ENCODE measurements at places on chromosomes 3 and 15.

- no peak for DNase-seq
These were observed 339.6 kb upstream of the TBL1XR1 start for GRCh38 chr3:177536873-177537272.

DNA sequence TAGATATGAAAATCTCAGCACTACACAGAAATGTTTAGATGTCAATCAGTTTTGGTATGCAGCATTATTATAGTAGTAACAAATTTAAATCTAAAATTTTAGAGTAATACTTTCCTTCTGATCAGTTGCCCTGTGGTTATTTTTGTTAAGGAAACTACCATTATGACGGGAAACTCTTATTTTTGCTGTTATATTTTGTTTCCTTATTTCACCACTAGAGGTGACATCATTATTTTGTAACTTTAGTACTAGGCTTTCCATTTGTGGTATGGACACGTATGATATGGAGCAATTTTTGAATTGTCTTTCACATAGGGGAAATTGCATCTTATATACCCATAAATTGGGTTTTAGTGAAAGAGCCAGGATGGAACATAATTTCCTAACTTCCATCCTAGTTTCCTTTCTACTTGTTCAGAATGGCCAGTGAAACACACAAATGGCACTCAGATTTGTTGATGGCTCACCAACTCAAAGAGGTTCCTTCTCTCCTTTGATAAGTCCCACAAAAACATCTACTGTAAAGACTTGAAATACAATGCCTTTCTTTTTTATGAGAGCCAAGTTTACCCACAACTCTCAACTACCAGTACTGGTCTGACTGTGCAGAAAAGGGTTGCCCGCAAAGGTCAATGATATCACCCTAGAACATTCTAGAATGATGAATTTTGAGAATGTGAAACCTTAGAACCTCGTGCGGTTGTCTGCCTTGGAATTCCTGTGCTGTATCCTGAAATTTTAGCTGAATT lies 19.4 kb upstream of the PPP4R2 start:
- DNase-seq: no peak

DNA sequence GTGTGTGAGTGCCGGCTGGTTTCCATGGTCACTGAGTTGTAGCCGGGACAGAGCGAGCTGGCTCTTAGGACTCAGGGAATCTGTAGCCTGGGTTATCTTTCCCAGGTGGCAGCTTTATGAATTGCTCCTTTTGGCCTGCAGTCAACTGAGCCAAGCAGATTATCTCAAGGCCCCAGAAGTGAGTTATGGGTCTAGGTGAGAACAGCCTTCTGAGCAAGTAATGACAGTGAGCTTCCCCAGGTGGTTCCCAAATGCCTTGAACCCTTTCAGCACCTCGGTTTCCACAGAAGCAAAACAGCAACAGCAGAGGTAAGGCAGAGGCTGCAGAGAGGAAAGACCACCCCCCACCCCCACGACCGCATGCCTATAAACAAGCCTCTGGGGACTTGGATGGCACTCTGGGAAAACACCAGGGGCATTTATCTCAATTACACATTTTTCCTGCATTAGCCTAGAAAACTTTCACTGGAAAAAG lies 56.7 kb upstream of the DGKG start:
- DNase-seq: no peak

GRCh38 chr3:38613426-38613825 lies 36.1 kb downstream of the SCN5A start:
- DNase-seq: no peak

GRCh38 chr15:63358241-63359029 lies 23.2 kb downstream of the CA12 start:
- no peak for DNase-seq

DNA sequence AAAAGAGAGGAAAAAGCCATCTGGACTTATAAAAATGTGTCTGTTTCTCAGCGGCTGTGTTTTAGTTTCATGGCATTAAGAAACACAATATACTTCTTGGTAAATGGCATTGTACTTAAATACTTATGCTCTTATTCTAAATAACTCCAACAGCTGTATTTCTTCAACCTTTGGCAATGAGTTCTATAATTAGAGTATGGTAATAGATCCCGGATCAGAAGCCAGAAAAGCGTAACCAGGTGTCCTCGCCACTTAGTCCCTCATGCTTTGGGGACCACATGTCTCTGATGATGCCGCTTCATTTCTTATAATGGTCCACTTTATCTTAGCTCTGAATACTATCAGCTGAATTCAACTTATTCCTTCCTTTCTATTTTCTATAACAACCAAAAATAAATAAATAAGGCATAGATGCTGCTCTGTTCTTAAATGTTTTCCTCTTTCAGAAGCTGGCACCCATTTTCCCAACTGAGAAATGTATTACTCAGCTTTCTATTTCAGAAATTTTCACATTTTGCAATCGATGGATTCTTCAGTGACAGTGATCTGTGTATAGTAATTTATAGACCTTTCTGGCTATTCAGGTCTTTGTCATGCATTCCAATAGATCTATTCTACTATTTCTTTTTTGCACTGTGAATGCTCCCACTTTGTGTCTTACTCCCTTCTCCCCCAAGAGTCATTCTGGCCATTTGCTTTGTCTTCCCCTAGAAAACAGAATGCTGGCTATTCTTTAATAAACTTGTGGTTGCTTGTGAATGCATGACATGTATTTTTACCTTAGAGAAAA lies 87.6 kb upstream of the KBTBD8 start:
- no peak for DNase-seq

DNA sequence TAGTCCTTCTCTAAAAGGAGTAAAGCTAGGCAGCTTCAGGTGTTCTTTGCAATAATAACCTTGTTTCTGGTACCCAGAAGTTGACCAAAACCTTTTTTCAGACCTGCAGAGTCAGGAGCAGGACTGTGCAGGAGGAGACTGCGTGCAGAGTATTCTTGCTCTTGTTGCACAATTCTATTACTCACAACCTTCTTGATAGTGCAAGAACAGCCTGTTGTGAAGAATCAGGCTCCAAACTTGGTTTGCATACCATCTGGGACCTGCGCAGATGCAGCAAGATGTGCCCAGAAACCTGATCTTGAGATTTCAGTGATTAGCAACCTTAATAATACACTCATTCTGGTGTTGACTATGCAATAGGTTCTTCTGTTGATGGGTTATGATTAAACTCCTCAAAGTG lies 111.9 kb downstream of the ATG7 start:
- no peak for DNase-seq

- DNase-seq: no peak
These were observed 119.4 kb downstream of the ECT2 start for GRCh38 chr3:172869784-172870518.

DNA sequence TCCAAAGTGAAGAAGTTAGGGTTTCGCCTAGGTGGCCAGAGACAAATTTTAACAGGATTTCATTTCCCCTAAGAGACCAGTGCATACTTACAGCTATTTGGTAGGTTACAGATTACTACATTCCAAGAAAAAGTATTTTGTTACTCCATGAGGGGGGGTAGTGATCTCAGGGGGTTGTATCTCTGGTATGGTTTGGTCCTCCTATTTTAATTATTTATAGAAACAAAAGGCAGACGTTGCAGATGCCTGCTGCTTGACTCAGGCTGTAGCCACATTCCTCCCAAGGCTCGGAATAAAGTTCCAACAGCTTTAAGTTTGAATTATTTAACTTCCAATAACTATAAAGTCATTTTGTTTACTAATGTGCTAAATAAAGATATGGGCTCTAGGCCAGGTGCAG lies 1.3 kb upstream of the TRIM59 start:
- DNase-seq: no peak

DNA sequence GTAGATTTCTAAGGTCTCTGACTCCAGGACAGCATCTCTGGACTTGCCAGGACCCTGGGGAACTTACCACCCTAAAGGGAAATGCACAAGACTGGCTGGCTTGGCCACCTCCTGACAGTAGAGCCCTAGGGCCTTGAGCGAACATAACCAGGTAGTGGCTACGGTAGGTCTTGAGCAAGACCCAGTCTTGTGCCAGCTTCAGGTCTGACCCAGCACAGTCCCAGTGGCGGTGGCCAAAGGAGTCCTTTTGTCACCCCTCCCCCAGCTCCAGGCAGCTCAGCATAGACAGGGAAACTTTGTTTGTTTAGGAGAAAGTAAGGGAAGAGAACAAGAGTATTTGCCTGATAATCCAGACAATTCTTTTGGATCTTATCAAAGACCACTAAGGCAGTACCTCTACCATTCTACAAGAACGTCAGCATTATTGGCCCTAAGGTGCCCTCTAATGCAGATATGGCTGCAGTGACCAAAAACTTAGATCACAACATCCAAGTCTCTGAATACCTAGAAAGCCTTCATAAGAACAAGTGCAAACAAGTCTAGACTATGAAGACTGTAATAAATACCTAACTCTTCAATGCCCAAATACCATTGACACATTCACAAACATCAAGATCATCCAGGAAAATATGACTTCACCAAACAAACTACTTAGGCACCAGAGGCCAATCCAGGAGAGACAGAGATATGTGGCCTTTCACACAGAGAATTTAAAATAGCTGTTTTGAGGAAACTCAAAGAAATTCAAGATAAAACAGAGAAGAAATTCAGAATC lies 38.7 kb upstream of the FBN1 start:
- DNase-seq: no peak

- DNase-seq: peak; percentile 84
These were observed 1.4 kb downstream of the LOXL1 start for GRCh38 chr15:73927476-73928240.

- DNase-seq: no peak
These were observed 10.0 kb upstream of the SCN10A start for GRCh38 chr3:38826001-38826400.

- DNase-seq: peak; percentile 38
These were observed 447 bp upstream of the SHQ1 start for GRCh38 chr3:72848703-72849081.

DNA sequence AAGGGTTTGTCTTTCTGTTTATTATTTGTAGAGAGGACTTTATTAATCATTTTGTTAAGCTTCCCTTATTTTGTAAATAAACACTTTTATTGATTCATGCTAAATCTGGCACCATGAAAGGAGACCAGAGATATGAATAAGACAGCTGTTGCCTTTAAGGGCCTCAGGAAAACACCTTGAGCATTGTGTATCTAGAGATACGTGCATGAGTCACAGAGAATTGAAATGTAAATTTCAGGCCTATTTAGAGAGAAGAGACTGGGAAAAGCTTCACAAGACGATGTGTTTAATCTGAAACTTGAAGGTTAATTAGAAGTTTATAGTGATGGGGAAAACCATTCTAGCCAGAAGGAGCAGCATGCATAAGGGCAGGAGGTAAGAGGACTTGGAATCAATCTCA lies 28.6 kb upstream of the UTS2B start:
- DNase-seq: no peak

DNA sequence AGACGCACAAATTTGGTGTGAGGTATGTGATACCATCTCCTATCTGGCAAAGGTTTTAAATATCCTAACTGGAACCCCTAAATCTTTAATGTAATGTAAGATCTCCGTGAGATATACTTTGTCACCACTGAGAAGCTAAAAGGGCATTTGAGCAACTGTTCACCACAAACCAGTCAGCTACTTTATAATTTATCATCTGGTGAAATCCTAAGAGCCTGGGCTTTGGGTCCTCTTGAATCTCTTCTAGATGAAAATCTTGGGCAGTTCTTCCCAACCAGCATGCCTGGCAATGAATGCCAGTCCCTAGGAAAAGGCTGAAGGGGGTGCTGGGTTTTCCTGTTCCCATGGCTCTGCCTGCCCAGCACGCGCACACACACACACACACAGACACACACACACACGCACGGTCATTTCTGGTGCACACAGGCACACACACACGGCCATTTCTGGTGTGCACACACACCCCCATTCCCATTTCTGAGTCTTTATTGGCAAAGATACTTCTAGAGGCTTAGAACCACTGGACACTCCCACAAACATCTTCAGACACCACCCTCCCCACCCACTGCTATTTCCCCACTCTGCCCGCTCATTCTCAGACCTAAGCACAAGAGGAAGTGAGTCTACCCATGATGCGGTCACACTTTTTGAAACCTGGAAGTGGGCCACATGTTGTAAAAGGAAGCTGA lies 72.6 kb downstream of the MYO1E start:
- peak; percentile 74 for DNase-seq

GRCh38 chr3:112875561-112875960 lies 28.9 kb upstream of the CD200R1L start:
- DNase-seq: no peak

GRCh38 chr3:194974468-194975135 lies 288.9 kb downstream of the FAM43A start:
- DNase-seq: no peak

- DNase-seq: no peak
These were observed 15.1 kb downstream of the LACTB start for GRCh38 chr15:63136742-63137141.

- no peak for DNase-seq
These were observed 233.9 kb upstream of the UBE2E2 start for GRCh38 chr3:22969276-22969675.

DNA sequence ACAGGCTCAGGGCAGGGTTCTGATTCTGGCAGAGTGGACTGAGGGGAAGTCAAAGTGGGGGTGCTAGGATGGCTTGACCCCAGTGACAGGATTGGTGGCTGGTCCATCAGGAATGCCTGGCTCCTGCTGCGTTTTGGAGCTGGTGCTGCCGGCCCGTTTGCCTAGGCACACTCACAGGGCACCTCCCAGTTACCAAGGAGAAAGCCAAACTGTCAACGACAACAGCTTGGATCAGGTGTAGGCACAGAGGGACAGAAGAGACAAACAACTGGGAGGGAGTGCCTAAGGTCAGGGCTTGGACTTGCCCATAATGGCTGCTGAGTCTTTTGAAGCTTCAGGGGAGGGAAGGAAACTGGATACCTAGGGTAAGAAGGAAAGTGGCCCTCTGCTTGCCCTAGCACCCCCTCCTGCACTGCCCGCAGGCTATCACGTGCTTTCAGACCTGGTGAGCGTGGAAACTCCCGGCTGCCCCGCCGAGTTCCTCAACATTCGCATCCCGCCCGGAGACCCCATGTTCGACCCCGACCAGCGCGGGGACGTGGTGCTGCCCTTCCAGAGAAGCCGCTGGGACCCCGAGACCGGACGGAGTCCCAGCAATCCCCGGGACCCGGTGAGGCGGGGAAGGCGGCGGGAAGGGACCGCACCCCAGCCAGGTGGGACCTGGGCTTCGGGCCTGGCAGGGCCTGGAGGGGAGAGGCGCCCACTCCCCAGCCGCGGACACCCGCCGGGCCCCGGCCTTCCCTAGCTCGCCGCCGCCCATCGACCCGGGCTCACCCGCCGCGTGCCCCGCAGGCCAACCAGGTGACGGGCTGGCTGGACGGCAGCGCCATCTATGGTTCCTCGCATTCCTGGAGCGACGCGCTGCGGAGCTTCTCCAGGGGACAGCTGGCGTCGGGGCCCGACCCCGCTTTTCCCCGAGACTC lies 5.1 kb downstream of the DUOX1 start:
- DNase-seq: no peak

DNA sequence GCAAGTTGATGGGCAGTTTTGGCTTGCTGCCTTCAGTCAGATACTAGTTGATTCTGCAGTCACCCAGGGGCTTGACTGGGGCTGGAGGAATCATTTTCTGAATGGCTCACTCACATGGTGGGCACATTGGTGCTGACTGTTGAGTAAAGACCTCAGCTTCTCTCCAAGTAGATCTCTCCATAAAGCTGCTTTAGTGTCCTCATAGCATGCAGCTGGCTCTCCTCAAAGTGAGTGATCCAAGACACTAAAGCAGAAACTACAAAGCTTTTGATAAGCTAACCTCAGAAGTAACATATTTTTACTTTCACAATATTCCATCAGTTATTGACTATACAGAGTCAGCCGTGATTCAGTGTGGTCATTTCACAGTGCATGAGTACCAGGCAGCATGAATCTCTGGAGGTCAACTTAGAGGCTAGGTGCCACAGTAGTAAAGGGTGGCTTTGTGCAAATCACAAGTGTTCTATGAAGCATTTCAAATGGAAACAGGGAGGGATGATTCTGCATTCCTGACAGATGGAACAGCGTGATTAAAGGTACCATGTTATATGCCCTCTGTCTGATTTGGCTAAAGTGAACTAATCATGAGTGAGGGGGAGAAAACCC lies 24.3 kb upstream of the ATP8B4 start:
- no peak for DNase-seq
